ENCODE measurements at places on chromosomes 3 and 15.

GRCh38 chr3:187264021-187264420 lies 27.5 kb downstream of the MASP1 start:
- DNase-seq: no peak

GRCh38 chr3:60309539-60310268 lies 941.5 kb downstream of the FHIT start:
- DNase-seq: no peak

- no peak for DNase-seq
Measured at GRCh38 chr3:154011036-154011435, 110.2 kb upstream of the ARHGEF26 start.

DNA sequence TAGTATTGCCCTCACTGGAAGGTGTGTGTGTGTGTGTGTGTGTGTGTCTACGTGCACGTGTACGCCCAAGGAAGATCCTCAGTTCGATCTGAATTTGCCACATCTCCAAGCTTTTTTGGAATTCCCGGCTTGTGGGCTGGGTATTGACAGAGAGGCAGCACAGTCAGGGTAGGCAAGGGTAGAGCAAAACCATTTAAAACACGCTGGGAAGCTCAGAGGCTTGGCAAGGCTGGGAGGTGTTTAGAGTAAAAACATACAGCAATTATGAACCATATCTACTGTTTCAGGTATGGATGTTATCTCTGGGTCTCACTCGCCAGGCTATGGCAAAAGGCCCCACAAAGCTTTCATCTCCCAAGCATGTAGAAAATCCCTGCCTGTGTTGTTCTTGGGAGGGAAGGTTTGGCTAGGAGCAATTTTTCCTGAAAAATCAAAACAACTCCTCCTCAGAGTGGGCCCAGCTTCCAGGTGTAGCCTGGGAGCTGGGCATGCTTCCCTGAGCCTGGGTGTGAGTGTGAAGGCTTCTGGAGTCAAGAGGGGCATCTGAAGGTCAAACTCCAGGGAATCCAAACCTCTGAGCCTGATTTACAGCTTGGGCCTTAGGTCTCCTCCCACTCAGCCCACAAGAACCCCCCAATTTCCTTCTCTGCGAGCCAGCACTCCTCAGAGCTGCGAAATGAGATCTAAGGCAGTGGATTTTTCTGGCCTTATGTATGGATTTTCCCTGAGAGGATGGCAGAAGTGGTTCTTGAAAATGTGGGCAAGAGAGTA lies 244.8 kb upstream of the TPRG1 start:
- DNase-seq: no peak

DNA sequence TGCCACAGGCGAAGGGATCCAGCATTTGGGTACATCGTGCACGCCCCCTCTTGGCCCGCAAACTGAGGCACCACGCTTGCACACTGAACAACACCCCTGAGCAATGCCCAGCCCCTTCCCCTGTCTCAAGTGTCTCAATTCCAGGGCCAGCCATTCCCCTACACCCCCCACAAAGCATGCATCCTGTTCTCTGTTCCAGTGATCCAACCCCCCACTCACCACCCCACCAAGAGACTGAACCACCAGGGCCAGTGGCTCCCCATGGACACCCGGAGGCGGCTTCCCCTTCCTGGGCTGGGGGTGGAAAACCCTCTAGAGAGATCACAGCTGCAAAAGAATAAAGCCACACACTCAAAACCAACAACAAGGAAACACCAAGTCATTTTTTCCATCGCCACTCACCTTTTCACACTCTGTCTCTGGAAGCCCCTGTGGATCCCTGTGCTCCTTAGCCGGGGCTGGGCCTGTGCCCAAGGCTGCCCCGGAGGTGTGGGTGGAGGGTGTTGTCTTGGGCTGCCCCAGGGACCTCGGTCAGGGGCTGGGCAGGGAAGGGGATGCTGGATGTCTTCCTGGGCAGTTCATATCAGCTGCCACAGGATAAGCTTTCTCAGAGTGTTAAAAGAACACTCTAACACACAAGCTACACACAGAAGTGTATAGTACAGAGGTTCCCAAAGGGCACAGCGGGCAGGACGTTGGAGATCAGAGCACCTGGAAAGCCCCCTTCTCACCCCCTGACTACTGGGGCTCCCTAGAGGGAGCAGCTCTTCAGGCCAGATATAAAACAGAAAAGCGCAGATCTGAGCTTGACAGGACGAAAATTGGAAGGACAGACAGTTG lies 92.5 kb downstream of the CHSY1 start:
- DNase-seq: no peak
